NCI-H2171 treated with DMSO at 0.1 percent for 48 hours (cell line): ENCODE measurements at places on chromosomes 3 and 15.

GRCh38 chr3:99659951-99660350 is 21.6 kb downstream of the COL8A1 start:
- no peak for DNase-seq

DNA sequence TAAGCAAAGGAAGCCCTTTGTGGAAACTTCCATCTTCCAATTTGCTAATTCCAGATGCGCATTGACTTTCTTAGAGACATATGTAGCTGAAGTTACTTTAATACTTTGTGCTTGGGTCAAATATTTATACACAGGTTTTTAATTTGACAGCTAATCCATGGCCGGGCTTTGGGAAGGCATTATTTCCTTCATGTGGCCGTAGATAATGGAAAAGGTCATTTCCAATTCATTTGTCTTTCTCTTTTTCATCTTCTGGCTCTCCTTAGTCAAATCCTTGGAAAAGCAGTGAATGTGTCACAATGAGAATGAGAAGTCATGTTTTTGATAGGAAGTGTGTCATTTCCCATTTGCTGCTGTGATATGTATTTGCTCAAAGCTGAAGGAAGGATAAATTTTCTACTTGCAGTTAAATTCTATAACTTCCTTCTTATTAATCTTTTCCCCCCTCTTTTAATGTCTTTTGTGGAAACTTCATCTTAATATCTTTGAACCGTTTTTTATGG is 323.3 kb downstream of the CLSTN2 start:
- DNase-seq: no peak

DNA sequence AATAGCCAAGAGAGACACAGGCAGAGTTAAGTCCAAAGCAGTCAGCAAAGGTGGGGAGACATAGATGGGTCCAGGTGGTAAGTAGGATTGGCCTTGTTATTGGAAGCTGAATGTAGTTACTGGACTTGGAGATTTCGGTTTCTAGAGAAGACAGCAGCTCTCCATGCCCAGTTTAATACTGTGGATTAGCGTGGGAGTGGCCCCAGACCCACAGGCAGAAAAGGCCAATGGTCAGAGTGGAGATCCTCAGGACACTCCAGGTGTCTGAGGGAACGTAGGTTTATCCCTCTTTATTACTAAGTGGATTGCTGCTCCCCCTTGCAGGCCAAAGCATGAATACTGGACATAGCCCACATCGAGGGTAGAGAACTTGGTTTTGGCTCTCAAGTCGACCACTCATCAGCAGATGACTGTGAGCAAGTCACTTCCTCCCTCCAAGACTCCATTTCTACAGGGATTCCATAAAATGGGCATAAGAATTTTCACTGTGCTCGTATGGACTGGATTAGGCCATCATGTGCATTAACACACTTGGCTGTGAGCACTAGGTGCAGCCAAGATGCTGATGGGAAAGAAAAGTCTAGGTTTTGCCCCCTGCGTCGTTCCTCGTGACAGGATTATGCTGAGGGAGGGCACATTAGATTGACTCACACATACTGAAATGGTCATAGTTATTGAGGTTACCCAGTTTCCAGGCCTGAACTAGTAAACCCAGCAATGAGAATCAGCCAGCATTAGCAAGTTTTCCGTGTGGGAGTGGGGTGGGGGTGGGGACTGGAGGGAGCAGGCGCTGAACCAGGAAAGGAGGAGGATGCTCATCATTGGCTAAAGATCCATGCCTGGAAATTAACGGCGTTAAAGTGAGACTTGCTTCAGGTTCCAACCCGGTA is 225.2 kb upstream of the TPRG1 start:
- DNase-seq: no peak

DNA sequence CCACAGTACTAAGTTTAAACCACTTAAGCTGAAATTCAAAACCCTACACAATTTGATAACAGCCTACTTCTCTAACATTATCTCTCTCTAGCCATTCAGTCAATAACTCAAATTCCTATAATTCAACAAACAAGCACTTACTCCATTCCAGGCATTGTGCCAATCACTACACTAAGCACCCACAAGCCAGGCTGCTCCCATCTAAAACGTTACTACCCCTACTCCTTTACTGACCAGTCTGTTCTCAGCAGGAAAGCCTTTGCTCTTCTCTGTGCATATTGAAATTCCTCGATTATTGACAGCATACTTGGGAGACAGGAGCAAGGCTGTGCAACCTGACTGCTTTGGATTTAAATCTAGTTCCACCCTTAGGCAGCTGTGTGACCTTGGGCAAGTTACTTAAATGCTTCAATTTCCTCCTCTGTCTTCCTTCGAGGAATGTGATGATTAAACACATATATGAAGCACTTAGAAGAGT is 177.2 kb upstream of the THBS1 start:
- DNase-seq: peak; percentile 66

DNA sequence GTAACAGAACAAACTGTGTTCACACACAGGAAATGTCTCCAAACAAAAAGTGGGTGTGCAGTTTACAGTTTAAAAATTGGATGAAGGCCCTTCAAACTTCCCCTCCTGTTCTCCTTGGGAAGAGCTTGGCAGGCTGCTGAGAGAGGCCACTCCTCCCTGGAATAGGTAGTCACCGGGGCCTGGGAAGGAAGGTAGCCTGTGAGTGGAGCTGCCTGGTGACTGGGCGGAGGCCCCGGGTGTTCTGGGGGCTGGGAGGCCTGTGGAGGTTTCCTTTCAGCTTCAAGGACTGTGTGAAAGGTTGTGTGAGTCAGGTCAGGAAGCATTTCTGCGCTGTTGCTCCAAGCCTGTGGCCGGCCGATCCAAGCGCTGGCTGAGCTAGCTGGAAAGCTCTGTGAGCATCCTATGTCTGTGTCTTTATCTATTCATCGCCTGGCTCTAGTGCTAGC is 14.1 kb downstream of the SLCO3A1 start:
- peak; percentile 10 for DNase-seq

GRCh38 chr3:148206446-148206845 is 491.3 kb upstream of the AGTR1 start:
- no peak for DNase-seq

GRCh38 chr15:25763331-25763751 is 99.8 kb downstream of the ATP10A start:
- DNase-seq: no peak

GRCh38 chr3:29486096-29486495 is 205.2 kb downstream of the RBMS3 start:
- peak; percentile 37 for DNase-seq

GRCh38 chr15:84949043-84949442 is 32.6 kb upstream of the PDE8A start:
- DNase-seq: no peak

DNA sequence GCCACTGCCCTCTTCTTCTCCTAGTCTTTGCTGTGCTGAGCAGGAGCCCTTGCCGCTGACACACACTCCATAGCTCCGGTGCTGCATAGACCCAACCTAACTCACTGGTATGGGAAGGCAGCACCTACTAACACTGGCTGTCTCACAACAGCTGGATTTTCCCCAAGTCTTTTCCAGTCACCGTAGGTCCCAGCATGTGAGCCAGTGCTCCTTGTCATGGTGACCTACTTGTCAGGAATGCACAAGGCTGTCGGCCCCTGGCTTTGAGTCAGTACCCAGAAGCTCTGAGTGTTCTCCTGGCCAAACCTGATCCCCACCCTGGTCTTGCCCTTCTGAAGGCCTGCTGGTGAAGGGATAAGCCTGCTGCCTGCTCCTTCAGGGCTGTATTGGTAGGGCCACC is 25.7 kb downstream of the AMOTL2 start:
- no peak for DNase-seq

- no peak for DNase-seq
Measured at GRCh38 chr15:78045189-78045588, 32.3 kb downstream of the TBC1D2B start.
